GM12892 (cell line): ENCODE measurements at places on chromosomes 2 and 18.

- DNase-seq: no peak
Measured at GRCh38 chr18:62555135-62555534, 32.3 kb downstream of the ZCCHC2 start.

DNA sequence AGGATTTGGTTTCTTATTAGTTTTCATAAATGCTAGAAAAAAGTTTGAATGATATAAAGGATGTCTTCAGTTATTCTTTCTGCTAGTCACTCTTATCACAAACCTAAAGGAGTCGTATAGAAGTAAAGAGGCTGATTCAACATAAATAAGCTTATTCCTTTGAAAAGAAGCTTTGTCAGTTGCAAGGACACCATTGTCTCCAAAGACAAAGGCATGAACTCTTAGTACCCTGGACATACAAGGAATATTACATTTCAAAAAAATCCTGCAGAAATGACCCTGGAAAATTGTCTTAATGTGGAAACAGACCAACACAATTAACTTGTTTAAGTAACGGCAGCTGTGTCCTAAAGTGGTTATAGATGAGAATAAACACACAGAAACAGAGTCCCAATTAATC, 528.0 kb downstream of the CPS1 start:
- no peak for DNase-seq

GRCh38 chr2:190469771-190470170, 61.6 kb downstream of the MFSD6 start:
- DNase-seq: no peak

DNA sequence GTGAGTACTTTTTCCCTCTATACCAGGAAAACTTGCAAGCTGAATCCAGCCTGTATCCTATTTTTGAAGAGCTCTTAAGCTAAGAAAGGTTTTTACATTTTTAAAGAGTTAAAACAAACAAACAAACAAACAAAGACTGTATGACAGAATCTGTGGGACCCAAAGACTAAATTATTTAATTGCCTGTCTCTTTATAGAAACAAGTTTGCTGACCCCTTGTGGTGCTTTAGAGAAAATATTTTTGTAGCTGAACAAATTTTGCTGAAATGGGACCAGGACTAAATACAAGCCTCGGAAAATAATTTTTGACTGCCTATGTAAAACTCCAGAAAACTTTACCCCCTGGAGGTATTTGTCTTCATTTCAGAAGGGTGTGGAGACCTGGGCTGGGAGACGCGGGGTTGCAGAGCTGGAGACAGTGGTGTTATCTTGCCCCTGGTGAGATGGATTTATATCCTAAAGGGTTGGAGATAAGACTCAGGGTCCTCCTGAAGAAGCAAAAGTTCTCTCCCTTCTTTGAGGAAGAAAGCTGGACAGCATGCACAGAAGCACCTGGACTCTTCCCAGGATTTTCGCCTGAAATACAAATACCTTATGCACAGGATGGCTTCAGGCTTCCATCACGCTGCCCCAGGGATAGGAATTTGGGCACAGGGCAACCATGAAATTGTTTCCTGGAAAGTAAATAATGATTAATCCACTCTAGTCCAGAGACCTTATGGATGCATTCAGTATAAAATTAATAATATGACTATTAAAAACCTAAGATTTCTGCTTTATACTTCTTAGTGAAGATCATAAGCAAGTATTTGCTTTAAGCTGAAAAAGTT, 54.3 kb downstream of the TMX3 start:
- no peak for DNase-seq

- no peak for DNase-seq
Measured at GRCh38 chr2:168149150-168149974, 98.0 kb downstream of the STK39 start.

DNA sequence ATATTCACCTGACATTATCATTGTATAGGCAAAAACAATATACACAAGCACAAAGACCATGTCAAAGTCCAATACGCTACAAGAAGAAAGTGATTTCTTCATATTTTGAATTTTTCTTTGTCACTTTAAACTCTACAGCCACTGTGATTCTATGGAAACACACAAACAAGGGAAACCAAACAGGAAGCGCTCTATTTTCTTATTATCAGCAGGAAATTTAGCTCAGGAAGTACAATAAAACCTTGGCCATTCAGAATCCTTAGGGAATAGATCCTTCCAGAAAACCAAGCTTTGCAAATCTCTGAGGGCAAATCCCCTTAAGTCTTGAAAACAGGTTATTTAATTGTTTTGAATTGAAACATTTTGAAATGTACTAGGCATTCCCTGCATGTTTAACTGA, 336.2 kb downstream of the EPHA4 start:
- no peak for DNase-seq

DNA sequence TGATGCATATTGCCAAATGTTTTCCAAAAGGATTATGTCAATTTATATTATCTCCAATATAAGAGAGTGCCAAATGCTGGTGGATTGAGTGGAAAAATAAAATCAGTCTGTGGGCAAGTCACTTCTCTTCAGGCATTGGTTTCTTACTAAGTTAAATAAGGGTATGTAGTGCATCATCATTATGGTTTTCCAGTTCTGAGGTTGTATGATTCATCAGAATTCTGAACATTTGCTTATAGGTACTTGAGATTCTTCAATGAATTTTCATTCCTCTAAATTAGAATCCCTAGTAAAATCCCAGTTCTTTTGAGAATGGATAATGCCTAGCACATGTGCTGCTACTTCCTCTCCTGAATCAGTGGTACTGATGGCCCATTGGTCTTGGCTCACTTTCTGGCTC, 188.9 kb upstream of the OSR1 start:
- no peak for DNase-seq

DNA sequence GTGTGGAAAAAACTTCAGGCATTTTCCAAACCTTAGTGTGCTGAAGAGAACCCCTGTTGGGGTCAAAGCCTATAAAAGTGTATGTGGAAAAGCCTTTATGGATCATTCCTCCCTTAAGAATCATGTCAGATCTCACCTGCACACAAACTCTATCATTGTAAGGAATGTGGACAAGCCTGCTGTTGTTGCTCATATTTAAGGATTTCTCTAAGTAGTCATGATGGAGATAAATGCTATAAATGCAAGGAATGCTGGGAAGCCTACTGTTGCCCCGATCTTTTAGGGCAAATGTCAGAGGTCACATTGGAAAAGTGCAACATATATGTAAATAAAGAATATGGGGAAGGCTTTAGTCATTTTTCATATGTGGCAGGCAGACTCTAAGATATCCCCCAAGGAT, 129.5 kb downstream of the ICOS start:
- no peak for DNase-seq

- no peak for DNase-seq
Measured at GRCh38 chr2:134087371-134087921, 166.4 kb upstream of the MGAT5 start.

- DNase-seq: no peak
Measured at GRCh38 chr18:5541644-5542043, 2.2 kb downstream of the EPB41L3 start.

DNA sequence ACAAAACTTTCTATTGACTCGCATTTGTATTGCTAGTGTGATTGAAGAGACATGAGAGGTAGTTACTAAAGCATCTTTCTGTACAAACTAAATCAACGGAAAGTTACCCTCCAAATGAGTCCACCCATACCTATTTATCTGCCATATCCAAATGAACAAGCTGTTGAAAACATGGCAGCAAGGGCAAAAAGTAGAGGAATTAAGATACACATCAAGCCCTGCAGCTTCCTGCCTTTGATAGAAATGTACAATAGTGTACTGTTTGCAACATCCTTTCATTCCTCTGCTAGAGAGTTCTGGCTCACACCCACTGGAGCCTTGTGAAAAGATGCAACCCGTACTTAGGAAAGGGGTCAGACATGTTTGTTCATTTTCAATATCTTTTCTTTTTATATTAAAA, 122.5 kb downstream of the ERBB4 start:
- DNase-seq: no peak

DNA sequence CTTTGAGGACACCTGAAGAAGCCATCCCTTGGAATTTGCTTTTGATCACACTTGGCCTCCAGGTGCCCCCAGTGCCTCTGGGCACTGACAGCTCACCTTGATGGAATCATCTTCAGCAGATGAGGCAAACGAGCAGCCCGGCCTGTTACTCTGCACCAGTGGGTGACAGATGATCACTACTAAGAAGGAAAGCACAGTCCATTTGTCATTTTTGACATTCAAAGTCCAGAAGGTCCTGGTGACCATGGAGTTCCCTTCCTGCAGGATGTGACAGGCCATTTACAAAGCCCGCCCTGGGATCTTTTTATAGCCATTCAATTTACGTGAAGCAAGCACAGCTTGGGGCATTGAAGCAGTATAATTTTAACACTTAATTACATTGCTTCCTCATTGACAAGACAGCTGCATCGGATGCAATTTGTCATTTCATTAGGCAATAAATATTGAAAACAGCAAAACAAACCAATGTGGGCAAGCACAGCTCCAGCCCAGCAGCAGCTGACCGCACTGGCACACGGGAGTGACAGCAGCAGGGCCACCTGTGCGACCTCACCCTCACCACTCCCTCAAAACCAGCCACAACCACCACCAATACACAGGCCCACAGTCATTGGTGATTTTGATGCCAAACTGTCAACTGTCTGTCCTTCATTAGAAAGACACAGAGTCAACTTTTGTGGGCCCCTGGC, 76.0 kb upstream of the SLC66A3 start:
- no peak for DNase-seq

DNA sequence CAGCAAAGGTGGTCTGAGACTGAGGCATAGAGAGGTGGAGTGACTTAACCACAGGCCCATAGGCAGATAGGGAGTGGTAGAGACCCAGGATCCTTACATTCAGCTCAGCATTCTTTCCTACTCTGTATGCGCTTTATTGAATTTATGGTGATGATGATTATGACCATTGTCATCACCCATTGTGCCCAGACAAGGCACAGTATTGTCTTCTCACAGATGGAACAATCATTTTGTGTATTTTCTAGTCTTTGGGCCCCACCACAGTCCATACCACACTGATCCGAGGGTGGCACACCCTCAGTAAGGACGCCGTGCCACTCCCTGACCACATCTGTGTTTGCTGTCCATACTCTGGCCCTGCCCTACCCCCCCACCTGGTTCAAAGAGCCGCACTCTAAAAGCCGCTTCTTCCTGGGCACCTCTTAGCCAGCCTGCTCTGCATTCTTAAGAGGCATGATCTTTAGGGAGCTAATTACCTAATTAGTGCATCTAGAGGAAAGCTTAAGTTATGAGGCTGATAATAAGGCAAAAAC, 179.6 kb upstream of the SMAD2 start:
- no peak for DNase-seq

GRCh38 chr18:22838221-22838620, 94.9 kb upstream of the RBBP8 start:
- no peak for DNase-seq

- no peak for DNase-seq
Measured at GRCh38 chr2:70440621-70441020, 113.0 kb downstream of the TGFA start.

DNA sequence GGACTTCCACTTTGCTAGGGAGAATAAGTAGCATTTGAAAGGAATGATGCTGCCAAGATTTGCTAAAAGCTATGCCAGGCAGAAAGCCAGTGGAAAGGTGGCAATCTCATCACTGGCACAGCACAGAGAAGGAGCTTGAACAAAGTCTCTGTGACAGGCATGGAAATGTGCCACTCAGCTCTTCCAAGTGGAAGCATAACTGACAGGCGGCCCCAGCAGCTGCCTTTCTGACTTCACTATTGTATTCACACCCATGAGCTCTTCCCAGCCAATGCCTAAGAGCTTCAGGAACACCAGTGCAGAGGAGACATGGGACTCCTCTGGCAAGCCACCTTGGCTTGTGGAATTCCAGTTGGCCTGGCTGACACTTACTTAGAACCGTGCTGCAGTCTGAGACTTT, 134.6 kb upstream of the REG3G start:
- DNase-seq: no peak

DNA sequence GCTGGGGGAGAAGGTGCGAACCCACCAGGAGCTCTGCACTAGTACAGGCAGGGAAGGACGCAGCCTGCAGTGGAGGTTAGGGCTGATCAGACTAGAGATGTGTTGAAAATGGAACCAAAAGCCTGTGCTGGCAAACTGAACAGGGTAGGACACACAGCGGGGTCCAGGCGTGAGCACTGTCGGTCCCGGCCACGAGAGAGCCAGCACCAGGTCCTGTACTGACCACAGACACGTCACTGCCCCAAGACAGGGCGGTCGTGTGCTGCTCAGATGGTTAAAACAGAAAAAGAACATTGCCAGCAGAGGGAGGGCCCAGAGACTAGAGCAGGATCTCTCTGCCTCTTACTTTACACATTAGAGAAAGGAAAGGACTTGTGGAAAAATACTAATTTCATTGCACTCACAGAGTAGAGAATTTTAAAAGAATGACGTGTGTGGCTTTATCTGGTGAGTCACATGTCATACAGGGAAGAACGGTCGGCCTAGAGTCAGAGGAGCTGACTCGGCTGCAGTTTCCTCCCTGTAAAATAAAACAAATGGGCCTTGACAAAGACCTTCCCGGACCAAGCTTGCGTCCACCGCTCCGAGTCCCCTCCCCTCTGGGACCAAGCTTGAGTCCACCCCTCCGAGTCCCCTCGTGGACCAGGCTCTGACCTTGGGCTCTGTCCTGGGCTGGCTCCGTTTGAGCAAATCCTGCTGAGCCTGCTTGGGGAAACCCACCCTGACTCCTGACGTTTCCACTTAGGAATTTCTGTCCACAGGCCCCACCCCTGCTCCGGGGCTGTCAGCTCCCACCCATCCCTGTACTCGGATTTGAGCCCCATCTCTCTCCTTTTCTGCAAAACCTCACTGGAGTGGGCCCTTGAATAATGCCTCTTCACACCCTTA, 16.7 kb upstream of the ADI1 start:
- DNase-seq: no peak

DNA sequence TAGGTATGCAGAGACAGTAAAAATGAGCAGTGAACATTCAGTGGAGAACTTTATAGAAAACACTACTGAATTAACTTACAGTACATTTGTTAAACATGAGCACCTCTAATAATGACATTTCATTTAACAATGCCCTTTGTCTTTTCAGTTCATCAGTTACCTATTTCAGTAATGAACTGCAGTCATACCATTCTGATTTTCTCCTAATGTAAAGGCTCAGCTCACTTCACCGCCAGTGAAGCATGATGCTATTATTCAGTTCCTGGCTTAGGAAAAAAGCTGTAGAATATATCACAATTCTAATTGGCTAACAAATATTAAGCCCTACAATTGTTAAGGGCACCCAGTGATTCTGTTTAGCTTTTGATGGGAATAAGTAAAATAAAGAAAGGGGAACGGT, 37.1 kb upstream of the CCDC93 start:
- DNase-seq: no peak

DNA sequence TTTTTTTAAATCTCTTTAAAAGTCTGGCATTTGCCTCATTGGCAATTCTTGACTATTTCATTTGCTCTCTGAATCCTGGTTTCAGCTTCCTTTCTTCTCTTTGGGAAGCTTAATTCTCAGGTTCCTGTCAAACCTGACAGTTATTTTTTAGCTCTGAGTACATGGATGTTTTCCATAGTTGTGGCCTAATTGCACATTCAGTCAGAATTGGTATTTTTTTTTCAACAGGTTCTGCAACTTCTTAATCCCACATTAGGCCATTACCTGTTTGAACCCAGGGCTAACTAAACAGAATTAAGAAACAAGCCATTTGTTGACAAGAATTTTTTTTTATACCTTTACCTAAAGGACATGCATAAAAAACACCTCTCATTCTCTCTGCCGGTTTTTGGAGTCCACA, 338.8 kb downstream of the SETBP1 start:
- DNase-seq: no peak

GRCh38 chr18:8756571-8756970, 51.2 kb downstream of the MTCL1 start:
- DNase-seq: no peak
